ENCODE measurements at places on chromosomes 12 and 14. TPM values are rescaled to one million over a fixed set of nuclear protein-coding genes. Genes with fewer than 3 reads are reported as not detected.

The CACNA1C gene
- 5.9 TPM for polyA plus RNA-seq

The TGM1 gene
- 0.97 TPM for polyA plus RNA-seq

DNA sequence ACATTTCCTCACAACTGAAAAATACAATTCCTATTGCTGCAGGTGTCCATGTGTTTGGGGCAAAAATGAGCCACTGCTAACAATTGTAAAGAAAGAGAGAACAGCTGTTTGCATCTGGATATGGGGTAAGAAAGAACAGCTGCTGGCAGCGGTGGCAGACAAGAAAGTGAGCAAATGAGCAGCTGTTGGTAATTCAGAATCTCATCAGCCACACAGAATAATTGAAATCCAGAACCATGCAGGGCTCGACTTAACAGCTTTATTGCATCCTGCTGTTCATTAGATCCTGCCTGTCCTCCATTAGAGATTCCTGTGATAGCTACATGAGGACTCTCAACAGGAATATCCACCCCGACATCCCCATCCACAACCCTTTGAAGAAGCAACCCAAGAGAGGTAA, 62.5 kb upstream of the TSPAN8 start:
- DNase-seq = no peak

The ITGA5 gene
- polyA plus RNA-seq = 160 TPM

DNA sequence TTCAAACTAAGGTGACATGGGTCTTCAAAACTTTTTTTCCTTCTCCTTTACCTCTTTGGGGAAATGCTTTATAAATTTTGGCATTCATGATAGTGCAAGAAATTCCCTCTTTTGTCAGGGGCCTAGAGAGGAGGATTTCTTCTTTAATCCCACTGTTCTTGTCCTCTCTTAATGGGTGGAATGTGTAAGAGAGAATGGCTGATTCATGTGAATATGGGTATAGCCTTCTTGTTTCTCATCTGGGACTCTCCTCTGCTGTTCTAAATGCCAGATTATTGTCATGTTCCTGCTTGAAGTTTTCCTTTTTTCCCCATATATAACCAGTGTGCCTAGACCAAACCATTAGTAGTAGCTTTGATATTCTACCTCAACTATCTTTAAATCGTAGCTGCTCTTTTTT, 46.7 kb downstream of the SLC38A4 start:
- no peak for DNase-seq

The RILPL1 gene
- 19.8 TPM for polyA plus RNA-seq

DNA sequence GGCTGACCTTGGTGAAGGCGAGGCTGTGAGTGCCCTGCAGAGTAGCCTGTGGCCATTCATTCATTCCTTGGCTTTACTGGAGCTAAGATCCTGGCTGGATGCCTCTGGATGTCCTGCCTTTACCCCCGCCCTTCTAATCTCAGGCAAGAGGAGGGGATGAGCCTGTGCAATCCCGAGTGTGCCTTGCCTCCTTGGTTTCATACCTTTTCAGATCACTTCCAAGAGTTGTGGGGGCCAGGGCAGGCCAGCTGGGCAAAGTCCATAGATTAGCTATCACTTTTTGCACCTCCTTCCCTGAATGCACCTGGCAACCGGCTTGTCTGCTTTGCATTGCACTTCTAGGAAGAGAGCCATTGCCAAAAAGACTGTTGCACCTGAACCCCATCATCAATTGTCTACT, 1.5 kb downstream of the VRTN start:
- DNase-seq = no peak

DNA sequence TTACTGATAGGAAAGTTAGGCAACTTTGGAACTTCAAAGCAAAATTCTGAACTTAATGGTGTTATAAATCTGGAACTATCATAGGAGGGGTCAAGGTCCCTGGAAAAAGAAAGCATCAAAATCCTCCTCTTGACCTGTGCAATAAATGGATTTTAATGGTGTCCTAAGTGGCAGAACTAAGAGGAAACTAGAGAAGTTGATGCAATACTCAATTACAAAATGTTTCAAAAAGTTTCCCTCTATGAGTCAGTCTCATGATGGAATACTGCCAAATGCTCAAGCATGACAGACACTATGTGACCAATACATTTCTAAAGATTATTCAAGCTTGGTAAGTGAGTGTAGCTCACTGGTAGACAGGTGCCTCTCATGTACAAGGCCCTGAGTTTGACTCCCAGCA, 47.7 kb upstream of the ERGIC2 start:
- DNase-seq = peak; percentile 11

- DNase-seq = no peak
Measured at GRCh38 chr12:101501410-101501995, 26.4 kb downstream of the SPIC start.

The KRT85 gene
- polyA plus RNA-seq = not detected

DNA sequence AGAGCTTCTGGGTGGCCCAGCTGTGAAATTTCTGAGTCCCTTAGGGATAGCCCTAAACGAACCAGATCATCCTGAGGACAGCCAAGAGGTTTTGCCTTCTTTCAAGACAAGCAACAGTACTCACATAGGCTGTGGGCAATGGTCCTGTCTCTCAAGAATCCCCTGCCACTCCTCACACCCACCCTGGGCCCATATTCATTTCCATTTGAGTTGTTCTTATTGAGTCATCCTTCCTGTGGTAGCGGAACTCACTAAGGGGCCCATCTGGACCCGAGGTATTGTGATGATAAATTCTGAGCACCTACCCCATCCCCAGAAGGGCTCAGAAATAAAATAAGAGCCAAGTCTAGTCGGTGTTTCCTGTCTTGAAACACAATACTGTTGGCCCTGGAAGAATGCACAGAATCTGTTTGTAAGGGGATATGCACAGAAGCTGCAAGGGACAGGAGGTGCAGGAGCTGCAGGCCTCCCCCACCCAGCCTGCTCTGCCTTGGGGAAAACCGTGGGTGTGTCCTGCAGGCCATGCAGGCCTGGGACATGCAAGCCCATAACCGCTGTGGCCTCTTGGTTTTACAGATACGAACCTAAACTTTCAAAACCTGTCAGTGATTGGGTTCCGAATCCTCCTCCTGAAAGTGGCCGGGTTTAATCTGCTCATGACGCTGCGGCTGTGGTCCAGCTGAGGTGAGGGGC, 38.9 kb downstream of the DAD1 start:
- DNase-seq = peak; percentile 16

The FSCB gene
- not detected for polyA plus RNA-seq

- DNase-seq = no peak
Measured at GRCh38 chr12:131015581-131016337, 62.1 kb downstream of the ADGRD1 start.

The CD69 gene
- not detected for polyA plus RNA-seq

The GARIN6 gene
- polyA plus RNA-seq = not detected

GRCh38 chr12:57477710-57478681, 1.7 kb downstream of the ARHGAP9 start:
- DNase-seq = no peak

- no peak for DNase-seq
Measured at GRCh38 chr12:50243507-50243906, 39.8 kb downstream of the LIMA1 start.

GRCh38 chr12:15546102-15546701, 223.9 kb downstream of the PTPRO start:
- no peak for DNase-seq

DNA sequence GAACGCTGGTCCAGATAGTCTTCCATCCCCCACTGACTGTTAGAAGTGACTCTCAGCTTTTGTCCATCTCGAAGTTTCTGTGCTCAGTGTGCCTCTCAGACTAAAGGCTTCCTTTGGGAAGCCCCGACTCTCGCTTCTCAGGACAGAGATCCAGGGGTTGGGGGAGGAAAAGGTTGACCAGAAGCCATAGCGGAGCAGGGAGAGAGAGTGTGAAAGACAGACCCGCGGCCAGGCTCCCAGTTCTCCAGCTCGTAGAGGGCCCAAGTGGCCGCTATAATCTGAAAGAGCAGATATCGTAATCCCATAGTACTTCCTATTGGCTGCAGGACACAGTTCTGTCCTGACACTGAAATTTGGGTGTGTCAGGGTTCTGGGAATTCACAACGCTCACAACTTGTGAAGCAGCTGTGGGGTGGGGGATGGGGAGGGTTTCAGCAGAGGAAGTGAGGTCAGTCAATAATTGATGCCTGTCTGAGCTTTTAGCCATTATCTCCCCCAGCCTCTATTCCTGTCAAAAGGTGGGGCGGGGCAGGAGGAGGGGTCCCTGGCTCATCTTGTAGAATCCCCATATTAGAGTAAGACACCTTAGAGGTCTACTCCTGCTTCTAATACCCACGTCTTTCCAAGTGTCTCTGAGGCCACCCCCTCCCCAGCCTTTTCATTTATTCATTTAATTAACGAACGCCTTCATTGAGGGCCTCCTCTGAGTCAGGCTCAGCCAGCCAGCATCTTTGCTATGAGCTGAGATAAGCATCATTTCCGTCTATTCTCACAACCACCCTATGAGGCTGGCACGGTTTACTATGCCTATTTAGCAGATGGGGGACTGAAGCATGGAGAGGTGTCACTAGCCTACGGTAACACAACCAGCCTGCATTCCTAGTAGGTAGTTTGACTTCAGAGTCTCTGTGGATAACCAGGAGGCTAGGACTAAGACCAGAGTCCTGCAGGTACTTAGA, 1.6 kb upstream of the ACVRL1 start:
- no peak for DNase-seq

DNA sequence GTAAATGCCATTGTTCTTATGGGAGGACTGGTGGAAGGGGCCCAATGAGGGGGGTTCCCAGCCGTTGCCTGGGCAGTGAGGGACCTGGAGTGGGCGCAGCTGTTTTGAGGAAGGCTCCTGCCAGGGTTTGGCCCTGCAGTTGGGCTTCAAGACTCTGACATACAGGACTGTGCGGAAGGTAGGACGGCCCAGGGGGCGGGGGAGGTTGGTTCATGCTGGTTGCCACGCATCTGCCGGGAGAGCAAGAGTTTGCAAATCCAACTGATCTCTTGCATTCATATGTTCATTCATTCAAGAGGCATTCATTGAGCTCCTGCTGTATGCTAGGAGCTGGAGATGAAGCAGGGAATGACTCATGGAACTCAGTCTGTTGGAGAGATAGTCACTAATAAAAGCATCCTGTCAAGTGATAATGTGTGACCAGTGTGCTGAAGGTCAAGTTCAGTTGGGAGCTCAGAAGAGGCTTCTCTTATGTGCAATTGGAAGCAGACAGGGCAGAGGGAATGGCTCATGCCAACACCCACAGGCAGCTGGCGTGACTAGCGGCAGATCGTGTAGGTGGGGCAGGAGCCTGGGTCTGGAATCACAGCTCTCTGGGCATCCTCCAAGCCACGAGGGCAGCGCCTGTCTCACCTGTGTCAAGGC, 7.8 kb downstream of the SH2B3 start:
- DNase-seq = no peak

DNA sequence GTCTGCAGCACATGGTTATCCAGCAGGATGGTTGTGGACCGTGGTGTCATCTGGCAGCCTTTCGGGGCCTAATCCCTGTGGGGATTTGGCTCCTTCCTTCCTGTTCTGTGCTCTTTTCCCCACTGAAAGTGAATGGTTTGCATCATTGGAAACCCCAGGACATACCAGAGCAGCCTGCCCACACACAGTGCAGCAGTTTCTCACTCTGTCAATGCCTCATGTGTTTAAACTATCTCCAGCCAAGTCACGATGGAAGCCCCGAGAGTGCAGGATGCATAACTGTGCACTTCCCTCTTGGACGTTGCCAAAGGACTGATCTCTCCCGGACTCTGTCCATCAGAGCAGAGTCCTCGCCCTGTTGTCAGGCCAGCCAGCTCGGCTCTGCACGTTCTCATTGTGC, 29.0 kb upstream of the AMN start:
- DNase-seq = peak; percentile 93

- no peak for DNase-seq
Measured at GRCh38 chr12:18751866-18752265, 13.9 kb downstream of the CAPZA3 start.

DNA sequence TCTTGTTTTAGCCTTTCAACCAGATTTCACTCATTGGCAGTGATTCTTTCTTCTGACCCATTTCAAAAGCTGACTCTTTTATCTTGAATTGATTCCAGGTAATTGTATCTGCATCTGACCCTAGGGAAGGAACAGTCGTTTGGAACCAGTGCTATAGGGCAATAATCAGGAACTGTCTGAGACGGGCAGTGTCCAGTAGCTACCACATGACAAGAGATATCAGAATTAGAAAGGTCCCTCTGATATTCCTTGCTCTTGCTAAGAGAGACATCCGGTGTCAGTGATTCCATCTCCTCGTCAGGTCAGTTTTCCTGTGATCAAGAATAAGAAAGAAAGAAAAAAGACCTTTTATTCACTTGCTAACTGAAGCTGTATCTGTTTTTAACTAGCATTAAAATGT, 47.8 kb upstream of the PDE3A start:
- no peak for DNase-seq

DNA sequence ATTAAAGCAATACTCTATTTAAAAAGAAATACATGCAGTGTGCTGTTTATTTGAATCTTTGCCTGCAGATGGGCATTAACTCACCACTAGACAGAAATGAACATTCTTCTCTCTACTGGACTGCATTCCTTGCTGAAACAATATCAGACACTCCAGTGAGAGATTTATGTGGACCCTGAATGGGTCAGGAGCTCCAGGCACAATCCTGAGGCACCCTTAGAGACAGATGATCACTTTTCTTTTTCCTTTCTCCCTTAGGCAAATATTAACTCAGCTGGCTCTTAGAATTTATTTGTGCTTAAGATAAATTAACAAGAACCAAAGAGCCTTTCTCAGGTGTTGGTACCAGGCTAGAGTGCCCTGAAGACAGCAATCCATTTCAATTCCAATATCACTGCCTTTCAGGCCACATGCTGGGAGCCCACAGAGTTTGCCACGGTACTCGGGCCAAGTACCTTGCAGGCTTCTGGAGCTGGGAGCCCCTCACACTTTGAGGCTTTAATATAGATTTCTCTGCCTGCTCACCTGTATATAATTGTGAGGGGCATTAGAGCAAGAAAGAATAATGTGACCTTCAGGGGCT, 173.0 kb downstream of the EMP1 start:
- no peak for DNase-seq

DNA sequence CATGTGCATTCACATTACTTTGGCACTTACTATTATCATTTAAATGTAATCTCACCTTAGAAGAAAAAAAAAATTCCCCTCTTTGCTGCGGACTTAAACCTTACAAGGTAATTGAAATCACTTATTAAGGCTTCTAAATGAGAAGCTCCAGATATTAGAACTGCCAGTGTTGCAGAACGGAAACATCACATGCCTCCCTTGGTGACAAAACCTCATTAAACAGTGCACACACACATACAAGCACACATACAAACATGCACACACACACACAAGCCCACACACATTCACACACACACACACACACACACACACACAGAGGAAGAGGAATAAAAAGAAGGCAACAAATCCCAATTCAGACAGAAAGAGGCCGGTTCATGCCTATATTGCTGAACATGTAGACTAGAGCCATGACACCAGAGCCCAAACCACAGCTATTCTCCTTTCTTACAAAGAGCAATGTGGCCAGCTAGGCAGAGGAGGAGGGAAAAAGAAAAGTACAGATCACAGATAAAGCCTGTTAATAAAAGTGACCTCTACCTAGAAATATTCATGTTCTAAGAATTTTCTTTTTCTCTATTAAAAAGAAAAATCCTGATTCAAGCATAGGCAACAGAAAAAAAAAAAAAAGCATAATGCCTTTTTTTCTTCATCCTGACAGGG, 405.2 kb upstream of the FLRT2 start:
- DNase-seq = no peak
